ENCODE measurements at places on chromosomes 2 and 18. TPM values are rescaled to one million over a fixed set of nuclear protein-coding genes. Genes with fewer than 3 reads are reported as not detected.

GRCh38 chr2:13884291-13884976 is 748.1 kb upstream of the LRATD1 start:
- DNase-seq, result no peak

DNA sequence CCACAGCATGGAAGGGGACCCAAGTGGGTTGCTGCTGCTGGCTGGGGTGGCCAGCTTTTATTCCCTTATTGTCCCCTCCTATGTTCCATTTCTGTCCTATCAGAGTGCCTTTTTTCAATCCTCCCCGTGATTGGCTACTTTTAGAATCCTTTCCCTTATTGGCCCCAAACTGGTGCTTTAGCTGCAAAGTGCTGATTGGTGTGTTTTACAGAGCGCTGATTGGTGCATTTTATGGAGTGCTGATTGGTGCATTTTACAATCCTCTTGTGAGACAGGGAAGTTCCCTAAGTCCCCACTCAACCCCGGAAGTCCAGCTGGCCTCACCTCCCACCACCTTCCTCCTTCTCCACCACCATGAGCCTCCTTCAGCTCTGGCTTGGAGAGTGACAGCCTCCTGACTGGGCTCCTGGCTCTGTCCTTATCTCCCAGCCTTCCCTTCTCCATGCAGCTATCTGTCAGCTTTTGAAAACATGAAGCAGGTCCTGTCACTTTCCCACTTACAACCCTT is 20.7 kb upstream of the PLB1 start:
- DNase-seq, result no peak

GRCh38 chr2:30277582-30277981 is 46.2 kb downstream of the LBH start:
- DNase-seq, result no peak

The NPPC gene
- total RNA-seq, result 0.68 TPM

The TSGA10 gene
- total RNA-seq, result 7.5 TPM

The SLC16A14 gene
- total RNA-seq, result 0.68 TPM

All from transverse colon (tissue), 4 donors.